ENCODE measurements at places on chromosomes 4 and X. TPM values are rescaled to one million over a fixed set of nuclear protein-coding genes. Genes with fewer than 3 reads are reported as not detected.
A peak's percentile ranks its signal among the peaks of the same experiment; 100 is the strongest.

GRCh38 chrX:153551135-153551534 is 33.7 kb downstream of the ATP2B3 start:
- no peak for DNase-seq
- H3K36me3 ChIP-seq: no peaks in the 10 kb centered on the region
- H3K4me1 ChIP-seq: no peaks in the 10 kb centered on the region
- H3K4me3 ChIP-seq: no peak overlapping the region

- no peaks in the 10 kb centered on the region for H3K36me3 ChIP-seq
- no peak overlapping the region for H3K27ac ChIP-seq
- no peak for DNase-seq
- H3K4me1 ChIP-seq: no peaks in the 10 kb centered on the region
- no peaks in the 10 kb centered on the region for H3K27me3 ChIP-seq
These were observed 218.1 kb upstream of the FAT4 start for GRCh38 chr4:125096662-125097061.

DNA sequence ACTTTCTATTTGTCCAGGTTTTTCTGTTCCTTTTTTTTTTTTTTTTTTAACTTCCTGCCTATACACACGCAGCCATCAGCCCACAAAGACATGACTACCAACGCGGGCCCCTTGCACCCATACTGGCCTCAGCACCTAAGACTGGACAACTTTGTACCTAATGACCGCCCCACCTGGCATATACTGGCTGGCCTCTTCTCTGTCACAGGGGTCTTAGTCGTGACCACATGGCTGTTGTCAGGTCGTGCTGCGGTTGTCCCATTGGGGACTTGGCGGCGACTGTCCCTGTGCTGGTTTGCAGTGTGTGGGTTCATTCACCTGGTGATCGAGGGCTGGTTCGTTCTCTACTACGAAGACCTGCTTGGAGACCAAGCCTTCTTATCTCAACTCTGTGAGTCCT is 2.1 kb downstream of the EBP start:
- H3K36me3 ChIP-seq: no peaks in the 10 kb centered on the region
- no peak for DNase-seq
- H3K4me1 ChIP-seq: peaks cover 5% of the 10 kb centered on the region
- H3K4me3 ChIP-seq: no peak overlapping the region

DNA sequence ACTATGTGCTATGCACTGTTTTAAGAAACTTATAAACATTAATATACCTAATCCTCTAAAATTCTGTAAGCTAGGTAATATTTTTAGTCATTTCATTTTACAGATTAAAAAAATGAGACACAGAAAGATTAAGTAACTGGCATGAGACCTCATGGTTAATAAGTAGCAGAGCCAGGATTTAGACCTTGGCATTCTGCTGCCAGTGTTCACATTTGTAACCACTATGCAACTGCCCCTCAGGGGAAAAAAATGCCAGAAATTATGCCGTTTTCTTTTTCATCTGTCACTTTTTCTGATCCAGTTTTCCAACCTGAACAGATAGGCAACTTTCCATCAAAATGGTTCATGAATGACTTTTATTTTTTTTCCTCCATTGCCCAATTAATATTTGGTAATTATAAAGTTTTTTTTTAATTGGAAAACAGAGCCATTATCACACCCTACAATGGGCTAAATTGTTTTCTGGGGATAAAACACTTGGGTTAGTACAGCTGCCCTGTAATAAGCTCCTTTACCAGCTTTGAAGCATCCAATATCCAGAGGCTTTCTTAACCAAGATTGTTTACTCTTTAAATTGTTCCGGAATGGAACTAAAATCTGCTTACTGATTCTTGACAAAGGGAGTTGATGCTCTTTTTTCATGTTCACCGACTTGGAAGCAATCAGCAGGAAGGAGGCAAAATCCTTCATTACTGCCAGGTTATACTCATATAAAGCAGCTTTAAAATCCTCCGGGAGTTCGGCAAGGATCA is 56.4 kb upstream of the DDX60 start:
- no peaks in the 10 kb centered on the region for H3K36me3 ChIP-seq
- H3K27me3 ChIP-seq: no peaks in the 10 kb centered on the region
- no peaks in the 10 kb centered on the region for H3K4me1 ChIP-seq
- H3K4me3 ChIP-seq: no peak overlapping the region
- no peak for DNase-seq

- H3K27me3 ChIP-seq: no peaks in the 10 kb centered on the region
- H3K4me3 ChIP-seq: peak overlapping the region; percentile 69
- DNase-seq: no peak
These were observed 63.0 kb downstream of the ZNF732 start for GRCh38 chr4:242121-242848.

DNA sequence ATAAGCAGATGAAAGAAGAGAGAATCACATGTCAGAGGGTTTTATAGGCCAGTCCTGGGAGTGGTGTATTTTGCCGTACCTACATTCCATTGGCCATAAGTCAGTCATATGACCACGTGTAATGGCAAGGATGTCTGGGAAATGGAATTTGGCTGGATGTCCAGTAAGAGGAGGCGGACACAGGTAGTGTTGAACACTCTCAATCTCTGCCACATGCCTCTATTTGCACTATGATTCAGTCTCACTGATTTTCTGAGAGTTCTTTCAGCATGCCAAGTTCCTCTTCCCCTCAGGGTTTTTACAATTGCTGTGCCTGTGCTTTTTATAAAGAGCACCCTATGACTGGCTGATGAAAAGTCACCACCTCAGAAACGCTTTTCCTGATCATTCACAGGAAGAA is 164.2 kb upstream of the GPR101 start:
- no peaks in the 10 kb centered on the region for H3K27me3 ChIP-seq
- H3K36me3 ChIP-seq: no peaks in the 10 kb centered on the region
- H3K27ac ChIP-seq: no peak overlapping the region
- H3K4me3 ChIP-seq: no peak overlapping the region
- no peaks in the 10 kb centered on the region for H3K4me1 ChIP-seq

GRCh38 chr4:8675383-8675782 is 82.8 kb downstream of the CPZ start:
- H3K4me1 ChIP-seq: no peaks in the 10 kb centered on the region
- no peaks in the 10 kb centered on the region for H3K36me3 ChIP-seq
- DNase-seq: no peak
- H3K27me3 ChIP-seq: no peaks in the 10 kb centered on the region

- H3K4me3 ChIP-seq: no peak overlapping the region
- DNase-seq: no peak
- H3K4me1 ChIP-seq: no peaks in the 10 kb centered on the region
- no peaks in the 10 kb centered on the region for H3K36me3 ChIP-seq
These were observed 91.1 kb downstream of the P2RY10 start for GRCh38 chrX:79036157-79036880.

DNA sequence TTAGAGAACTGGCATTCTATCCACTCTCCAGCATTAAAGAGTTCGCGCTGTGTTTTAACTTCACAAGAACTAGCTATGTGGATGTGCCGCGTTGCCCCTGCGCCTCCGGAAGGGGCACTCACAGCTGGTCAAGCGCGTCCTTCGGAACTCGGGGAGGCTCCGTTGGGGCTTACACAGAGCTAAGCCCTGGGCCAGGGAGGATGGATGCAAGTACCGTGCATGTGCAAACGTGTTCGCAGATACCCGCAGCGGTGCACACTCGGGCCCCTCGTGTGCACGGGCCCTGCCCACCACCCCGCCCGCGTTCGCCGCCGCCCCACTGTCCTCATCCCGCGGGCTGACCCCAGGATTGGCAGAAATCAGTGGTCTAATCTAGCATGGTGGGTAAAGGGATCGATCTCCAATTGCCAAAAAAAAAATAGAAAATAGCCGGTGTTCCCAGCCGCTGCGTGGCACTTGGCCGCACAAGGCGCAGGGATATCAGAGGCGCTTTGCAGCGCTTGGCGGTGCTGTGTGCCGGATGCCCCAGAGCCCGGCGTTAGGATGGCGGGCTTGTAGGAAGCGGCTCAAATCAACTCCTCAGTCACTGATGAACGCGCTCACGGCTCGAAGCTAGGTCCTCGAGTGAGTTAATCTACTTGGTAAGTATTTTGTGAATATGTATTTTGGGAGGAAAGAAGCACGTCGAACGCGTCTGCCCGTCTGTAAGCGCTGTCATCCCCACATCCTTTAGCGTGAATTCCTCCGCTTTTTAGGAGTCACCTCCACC is 989 bp upstream of the PCDH10 start:
- H3K4me1 ChIP-seq: no peaks in the 10 kb centered on the region
- H3K27ac ChIP-seq: peak overlapping the region; percentile 66
- no peaks in the 10 kb centered on the region for H3K27me3 ChIP-seq
- peak overlapping the region; percentile 80 for H3K4me3 ChIP-seq
- no peaks in the 10 kb centered on the region for H3K36me3 ChIP-seq

- H3K36me3 ChIP-seq: no peaks in the 10 kb centered on the region
- no peak overlapping the region for H3K27ac ChIP-seq
- no peaks in the 10 kb centered on the region for H3K4me1 ChIP-seq
- no peaks in the 10 kb centered on the region for H3K27me3 ChIP-seq
- DNase-seq: no peak
These were observed 65.3 kb downstream of the RHOH start for GRCh38 chr4:40262077-40262528.

GRCh38 chr4:53591372-53591892 is at the start of gene LNX1:
LNX1 (minus strand) TSS chr4:53591486; CDS start chr4:53574002, 17,484 bp downstream.
- H3K4me3 ChIP-seq: peak within 1 kb of the TSS; percentile 10
- no peak within 1 kb of the TSS for H3K27ac ChIP-seq
- H3K27me3 ChIP-seq: no peaks in the 10 kb centered on the region
- no peaks in the 10 kb centered on the region for H3K36me3 ChIP-seq
- no peak for DNase-seq

TBC1D9 gene
- total RNA-seq: 17.5 TPM

GRCh38 chr4:78024576-78025091 is 32.5 kb upstream of the FRAS1 start:
- H3K36me3 ChIP-seq: no peaks in the 10 kb centered on the region
- no peak overlapping the region for H3K4me3 ChIP-seq
- no peak for DNase-seq
- H3K27ac ChIP-seq: no peak overlapping the region

DNA sequence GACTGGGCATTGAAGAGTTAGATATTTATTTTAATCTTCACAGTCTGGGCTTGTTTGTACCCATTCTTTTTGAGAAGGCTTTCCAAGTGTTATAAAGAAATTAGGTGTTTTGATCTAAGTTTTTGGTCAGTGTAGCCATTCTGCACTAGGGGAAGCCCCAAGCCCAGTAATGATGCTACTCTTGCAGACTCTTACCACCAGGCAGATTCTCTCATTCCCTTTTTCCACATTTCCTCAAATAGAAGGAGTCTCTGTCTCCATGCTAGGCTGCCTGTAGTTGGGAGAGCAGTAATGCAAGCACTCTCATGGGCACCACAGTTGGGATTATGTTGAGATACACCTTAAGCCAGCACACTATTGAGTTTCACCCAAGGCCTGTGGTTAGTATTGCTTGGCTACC is 21.5 kb downstream of the CDX4 start:
- no peak for DNase-seq
- no peak overlapping the region for H3K27ac ChIP-seq
- no peaks in the 10 kb centered on the region for H3K36me3 ChIP-seq
- no peaks in the 10 kb centered on the region for H3K4me1 ChIP-seq

DNA sequence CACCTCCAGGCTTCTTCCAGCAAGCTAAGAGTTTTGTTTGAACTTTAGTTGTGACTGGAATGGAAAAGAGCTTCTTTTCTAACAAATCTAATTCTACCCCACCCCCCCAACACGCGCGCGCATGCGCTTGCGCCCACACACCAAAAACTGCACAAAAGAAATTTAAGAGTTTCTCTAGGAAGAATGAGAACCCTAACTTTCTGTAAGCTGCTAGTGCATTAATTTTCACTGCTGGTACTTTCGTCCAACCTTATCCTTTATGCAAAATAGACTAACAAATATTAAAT is 9.0 kb upstream of the INTU start:
- peak overlapping the region; percentile 72 for H3K27ac ChIP-seq
- H3K4me3 ChIP-seq: peak overlapping the region; percentile 89
- H3K36me3 ChIP-seq: no peaks in the 10 kb centered on the region
- no peaks in the 10 kb centered on the region for H3K4me1 ChIP-seq

TCEAL6 gene
- total RNA-seq: 1.9 TPM

DNA sequence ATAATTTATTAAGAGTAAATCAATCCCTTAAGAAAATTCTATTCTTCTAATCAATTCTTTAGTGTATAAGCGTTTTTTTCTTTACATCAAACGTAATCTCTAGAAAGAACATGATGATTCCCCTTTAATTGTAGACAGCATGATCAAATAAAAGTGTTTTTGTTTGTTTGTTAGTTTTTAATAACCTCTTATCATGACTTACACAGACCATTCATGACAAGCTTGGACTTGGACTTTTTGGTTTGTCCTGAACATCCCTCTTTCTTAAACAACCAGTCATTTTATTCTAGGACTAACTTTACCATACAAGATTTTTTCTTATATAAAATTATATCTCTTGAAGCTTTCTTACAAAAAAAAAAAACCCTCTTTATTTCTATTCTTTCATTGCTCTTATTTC is 344.6 kb upstream of the SPOCK3 start:
- no peak overlapping the region for H3K4me3 ChIP-seq
- no peaks in the 10 kb centered on the region for H3K27me3 ChIP-seq
- no peaks in the 10 kb centered on the region for H3K36me3 ChIP-seq
- DNase-seq: no peak
- H3K27ac ChIP-seq: no peak overlapping the region
